Upper lobe of left lung (tissue), 6 donors: ENCODE measurements at places on chromosomes 1 and 21. TPM values are rescaled to one million over a fixed set of nuclear protein-coding genes. Genes with fewer than 3 reads are reported as not detected.

DNA sequence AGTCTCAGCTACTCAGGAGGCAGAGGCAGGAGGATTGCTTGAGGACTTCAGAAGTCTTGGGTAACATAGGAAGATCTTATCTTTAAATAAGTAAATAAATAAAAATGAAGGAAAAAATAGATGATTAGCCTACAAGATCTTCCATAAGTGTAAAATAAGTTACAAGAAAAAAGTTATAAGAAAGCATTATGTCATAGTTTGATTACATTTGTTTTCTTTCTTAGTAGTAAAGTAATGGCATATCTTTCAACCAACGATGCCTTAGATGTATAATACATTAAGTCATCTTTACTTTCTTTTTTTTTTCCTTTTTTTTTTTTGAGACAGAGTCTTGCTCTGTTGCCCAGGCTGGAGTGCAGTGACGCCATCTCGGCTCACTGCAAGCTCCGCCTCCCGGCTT, 46.5 kb downstream of the SNRPE start:
- no peaks in the 10 kb centered on the region for H3K4me1 ChIP-seq
- no peaks in the 10 kb centered on the region for H3K27me3 ChIP-seq
- H3K4me3 ChIP-seq = no peak overlapping the region
- H3K36me3 ChIP-seq = no peaks in the 10 kb centered on the region
- no peak overlapping the region for H3K27ac ChIP-seq

DNA sequence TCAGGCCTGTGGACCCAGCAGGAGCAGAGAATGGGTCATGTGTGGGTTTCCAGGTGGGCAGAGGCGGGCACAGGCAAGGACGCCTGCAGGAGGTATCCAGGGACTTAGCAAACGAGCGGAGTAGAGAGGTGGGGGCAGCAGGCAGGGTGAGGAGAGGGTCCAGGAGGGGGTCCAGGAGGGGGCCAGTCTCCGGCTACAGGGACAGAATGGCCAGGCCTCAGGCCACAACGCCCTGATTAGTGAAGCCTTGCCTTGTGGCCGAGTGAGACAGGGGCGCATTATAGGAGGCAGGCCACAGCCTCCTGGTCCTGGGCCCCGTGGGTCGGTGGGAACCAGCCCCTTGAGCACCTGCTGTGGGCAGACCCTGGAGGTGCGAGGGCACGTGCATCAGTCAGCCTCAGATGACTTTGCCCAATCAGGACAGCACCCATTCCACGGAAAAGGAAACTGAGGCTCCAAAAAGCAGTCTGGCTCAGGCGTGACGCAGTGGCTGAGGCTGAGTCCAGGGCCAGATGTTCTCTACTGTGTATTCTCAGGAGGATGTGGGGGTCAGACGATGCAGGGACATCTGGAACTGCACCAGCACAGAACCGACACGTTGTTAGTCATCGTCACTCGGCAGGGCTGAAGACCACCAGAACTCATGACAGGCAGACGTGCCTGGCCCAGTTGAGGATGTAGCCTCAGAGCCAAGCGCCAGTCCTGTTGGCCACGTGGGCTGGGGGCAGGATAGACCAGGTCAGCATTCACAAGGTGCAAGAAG, 113.7 kb downstream of the CRYAA start:
- no peak overlapping the region for H3K27ac ChIP-seq
- H3K4me3 ChIP-seq = no peak overlapping the region
- DNase-seq = no peak

DNA sequence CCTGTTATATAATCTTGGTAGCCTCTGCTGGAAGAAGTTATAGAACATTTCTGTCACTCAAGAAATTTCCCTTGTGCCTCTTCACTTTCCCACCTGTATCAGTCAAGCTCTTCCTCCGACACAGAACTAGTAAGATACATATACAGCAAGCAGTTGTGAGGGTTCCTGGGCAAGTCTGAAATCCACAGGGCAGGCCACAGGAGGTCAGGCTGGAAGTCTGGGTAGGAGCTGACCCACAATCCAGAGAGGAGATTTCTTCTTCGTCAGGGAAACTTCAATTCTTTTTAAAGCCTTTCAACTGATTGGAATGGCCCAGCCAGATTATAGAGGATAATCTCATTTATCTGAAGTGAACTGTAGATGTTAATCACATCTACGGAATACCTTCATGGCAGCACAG, 96.4 kb upstream of the FMN2 start:
- peaks cover 9% of the 10 kb centered on the region for H3K4me1 ChIP-seq
- no peak for DNase-seq
- H3K27me3 ChIP-seq = peaks cover 13% of the 10 kb centered on the region
- H3K36me3 ChIP-seq = no peaks in the 10 kb centered on the region

DNA sequence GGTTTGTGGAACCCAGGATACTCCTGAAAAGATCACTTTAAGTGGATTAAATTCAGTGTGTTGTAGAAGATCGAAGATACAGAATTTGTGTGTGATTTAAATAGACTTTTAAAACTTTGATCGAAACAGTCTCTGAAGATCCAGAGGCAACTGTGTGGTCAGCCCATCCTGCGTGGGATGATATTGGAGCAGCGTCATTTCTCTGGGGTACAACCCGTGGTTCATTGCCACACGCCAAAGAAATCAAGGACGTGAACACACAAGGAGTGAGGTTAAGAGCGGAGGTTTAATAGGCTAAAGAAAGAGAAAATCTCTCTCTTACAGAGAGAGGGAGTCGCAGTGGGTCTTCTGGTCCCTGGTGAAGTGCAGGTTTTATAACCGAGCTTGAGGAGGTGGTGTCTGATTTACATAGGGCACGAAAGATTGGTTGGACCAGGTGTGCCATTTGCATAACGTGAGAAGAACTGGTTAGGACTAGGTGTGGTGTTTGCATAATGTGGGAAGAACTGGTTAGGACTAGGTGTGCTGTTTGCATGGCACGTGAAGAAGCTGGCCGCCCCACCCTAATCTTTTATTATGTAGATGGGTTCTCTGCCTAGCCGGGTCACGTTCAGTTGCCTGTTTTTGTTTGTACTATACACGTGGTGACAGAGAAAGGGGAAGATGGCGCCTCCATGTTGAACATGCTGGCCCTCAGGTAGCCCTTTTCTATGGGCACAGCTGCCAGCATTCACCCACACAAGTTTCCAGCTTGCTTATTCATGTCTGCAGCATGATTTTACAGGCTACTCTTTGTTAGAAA, 82.3 kb downstream of the ADSS2 start:
- no peaks in the 10 kb centered on the region for H3K4me1 ChIP-seq
- no peaks in the 10 kb centered on the region for H3K27me3 ChIP-seq
- no peak overlapping the region for H3K4me3 ChIP-seq

- H3K36me3 ChIP-seq = no peaks in the 10 kb centered on the region
- peaks cover 8% of the 10 kb centered on the region for H3K4me1 ChIP-seq
- peak overlapping the region; percentile 19 for H3K27ac ChIP-seq
- no peaks in the 10 kb centered on the region for H3K27me3 ChIP-seq
- no peak for DNase-seq
These were observed 3.2 kb downstream of the ANGPTL1 start for GRCh38 chr1:178867670-178868069.

DNA sequence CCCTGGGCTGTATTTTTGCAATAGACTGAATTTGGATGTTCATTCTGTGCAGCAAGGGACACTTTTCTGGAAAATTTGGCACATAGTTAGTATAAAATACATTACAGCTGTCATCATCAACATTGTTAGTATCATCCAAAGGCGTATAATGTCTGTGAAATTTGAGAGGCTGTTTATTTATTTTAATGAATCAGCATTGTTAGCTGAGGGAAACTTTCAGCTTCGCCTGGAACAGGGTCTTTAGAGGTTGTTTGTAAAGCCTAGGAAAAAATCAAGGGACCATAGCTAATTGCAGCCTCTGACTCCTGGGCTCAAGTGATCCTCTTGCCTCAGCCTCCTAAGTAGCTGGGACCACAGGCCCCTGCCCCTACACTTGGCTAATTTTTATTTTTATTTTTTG, 106.8 kb upstream of the USP24 start:
- no peaks in the 10 kb centered on the region for H3K27me3 ChIP-seq
- H3K4me1 ChIP-seq = peaks cover 12% of the 10 kb centered on the region
- no peak overlapping the region for H3K27ac ChIP-seq
- no peaks in the 10 kb centered on the region for H3K36me3 ChIP-seq
- no peak for DNase-seq

The OLFML3 gene
- total RNA-seq = 36.6 TPM

DNA sequence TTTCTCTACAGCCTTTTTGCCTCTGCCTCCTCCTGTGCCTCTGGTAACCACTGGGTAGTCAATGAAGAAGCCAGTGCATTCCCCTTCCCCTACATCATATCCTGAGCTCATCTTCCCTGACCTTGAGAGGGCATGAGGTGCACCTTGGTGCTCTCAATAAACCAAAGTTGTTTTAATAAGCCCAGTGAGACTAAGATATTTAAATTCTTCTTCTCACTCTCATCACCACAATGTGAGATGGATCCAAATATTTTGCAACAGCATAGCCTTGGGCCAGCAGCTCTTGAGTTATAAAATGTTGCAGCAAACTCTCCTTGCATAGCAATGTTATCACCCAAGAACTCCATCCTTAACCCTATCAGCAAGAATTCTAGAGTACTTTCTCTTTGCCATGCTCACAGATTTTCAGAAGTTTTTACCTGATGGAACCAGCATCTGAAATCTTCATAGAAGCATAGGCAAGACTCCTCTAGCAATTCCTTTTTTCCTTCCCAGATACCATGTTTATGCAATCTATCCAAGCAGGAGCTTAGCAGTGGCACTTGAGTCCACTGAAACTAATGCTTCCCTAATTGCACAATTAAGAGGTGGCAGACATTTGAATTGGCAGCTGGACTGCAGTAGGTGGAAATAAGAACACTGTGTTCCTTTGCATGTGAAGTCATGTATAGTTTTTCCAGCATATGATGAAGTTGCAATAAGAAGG, 36.8 kb downstream of the CDC7 start:
- H3K27ac ChIP-seq = no peak overlapping the region
- H3K36me3 ChIP-seq = no peaks in the 10 kb centered on the region
- H3K27me3 ChIP-seq = no peaks in the 10 kb centered on the region
- peak; percentile 38 for DNase-seq

GRCh38 chr1:1208713-1209433, 2.5 kb upstream of the TNFRSF18 start:
- peaks cover 4% of the 10 kb centered on the region for H3K27me3 ChIP-seq
- H3K36me3 ChIP-seq = no peaks in the 10 kb centered on the region
- H3K27ac ChIP-seq = peak overlapping the region; percentile 37
- peak; percentile 74 for DNase-seq
- H3K4me3 ChIP-seq = peak overlapping the region; percentile 21
